ENCODE measurements at places on chromosomes 1 and 21.

DNA sequence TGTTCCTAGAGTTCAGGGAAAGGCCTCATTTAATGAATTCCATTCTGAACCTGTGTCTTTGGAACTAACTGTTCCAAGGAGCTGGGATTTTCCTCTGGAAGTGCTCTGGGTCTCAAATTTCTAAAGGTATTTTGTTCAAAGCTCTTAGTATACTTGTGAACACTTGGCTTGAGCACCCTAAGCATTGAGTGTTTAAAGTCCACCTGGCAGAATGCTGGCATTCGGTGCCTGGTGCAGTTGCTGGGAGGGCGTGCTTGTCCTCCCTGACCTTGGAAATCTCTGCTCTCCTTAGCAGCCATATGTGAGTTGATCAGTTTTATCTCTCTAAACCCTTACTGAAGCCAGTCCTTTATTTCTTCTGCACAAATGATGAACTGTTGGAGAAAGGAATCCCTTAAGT is 3.0 kb downstream of the MTARC2 start:
- DNase-seq: no peak

DNA sequence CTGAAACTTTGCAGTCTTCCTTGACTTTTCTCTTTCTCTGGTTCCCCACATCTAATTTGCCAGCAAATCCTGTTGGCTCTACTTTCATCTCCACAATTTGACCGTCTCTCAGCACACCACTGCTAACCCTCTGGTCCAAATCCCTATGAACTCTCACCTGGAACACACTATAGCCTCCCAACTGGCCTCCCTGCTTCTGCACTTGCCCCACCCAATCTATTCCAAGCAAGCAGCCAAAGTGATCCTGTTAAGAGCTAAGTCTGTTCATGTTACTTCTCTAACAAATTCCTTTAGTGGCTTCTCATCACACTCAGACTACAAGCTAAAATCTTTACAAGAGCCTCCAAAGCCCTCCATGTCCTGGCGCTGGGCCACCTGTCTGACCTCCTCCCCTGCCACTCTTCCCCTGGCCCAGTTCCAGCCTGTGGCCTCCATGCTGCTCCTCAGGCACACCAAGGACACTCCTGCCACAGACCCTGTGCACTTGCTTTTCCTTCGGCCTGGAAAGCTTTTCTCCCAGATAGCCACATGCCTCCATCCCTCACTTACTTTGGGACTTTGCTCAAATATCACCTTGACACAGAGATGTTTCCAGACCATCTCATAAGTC is 104.1 kb downstream of the DTL start:
- no peak for DNase-seq

DNA sequence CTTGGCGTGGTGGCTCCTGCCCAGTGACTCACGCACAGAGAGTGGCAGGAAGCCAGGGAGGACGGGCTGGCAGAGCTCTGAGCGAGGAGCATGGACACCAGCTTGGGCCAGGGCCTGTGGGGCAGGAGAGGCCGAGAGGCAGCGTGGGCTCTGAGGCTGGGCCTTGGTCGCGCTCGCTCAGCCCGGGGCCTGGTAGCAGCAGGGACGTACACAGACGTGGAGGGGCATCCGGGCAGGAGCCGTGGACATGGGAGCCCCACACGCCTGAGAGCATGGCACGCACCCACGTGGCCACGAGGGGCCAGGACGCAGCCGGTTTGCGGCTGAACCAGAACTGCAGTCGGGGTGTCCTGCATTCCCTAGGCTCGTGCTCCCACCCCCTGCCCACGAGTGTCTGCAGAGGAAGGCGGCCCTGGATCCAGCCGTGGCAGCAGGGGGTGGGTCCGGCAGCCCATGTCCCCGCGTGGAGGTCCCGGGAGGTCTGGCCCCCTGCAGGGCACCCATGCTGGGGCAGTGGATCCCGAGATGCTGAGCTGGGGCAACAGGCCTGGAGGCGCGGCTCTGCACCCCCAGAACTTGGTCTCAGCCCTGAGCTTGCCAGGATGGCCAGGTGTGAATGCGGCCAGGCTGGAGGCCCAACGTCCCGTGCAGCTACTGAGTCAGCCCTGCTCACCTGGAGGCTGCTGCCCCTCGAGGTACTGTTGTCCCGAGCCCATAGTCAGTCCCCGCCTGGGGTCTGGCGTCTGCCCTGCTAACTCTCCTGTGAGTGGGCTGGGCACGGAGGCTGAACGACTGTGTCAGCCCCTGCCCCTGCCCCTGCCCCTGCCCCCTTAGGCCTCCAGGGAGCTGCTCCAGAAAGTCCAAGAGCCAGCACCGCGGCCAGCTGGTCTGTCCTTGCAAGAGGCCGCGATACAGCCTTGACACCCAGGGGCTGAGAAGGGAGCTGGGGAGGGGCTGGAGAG is 61.6 kb downstream of the SLX9 start:
- no peak for DNase-seq

GRCh38 chr1:234540404-234540762 is 61.4 kb upstream of the TARBP1 start:
- no peak for DNase-seq

- no peak for DNase-seq
These were observed 96.1 kb upstream of the OLIG2 start for GRCh38 chr21:32929633-32930038.

GRCh38 chr1:12407050-12407961 is 177.5 kb downstream of the VPS13D start:
- DNase-seq: peak; percentile 49

Data from trophoblast cell (in vitro differentiated cells and primary cell).